ENCODE measurements at places on chromosomes 4 and X.

GRCh38 chr4:159549098-159549518 lies 446.2 kb downstream of the RAPGEF2 start:
- DNase-seq = no peak

DNA sequence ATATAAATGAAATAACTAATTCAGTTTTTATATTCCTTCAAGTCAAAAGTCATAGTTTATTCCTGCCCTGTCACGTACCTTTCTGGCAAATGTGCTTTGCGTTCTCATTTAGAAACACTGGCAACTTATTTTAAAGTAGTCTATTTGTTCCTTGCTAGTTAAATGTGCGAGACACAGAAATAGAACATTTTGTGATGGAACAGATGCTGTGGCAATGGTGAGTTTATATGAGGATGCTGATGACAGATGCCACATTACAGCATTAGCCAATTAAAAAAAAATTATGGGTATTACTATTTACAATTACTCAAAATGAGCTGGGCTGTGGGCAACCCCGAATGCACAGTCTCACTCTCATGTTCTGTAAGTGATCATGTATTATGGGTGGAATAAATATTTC lies 26.1 kb upstream of the EPHA5 start:
- DNase-seq = no peak

- peak; percentile 63 for DNase-seq
Measured at GRCh38 chr4:167021545-167022155, 212.6 kb downstream of the SPOCK3 start.

DNA sequence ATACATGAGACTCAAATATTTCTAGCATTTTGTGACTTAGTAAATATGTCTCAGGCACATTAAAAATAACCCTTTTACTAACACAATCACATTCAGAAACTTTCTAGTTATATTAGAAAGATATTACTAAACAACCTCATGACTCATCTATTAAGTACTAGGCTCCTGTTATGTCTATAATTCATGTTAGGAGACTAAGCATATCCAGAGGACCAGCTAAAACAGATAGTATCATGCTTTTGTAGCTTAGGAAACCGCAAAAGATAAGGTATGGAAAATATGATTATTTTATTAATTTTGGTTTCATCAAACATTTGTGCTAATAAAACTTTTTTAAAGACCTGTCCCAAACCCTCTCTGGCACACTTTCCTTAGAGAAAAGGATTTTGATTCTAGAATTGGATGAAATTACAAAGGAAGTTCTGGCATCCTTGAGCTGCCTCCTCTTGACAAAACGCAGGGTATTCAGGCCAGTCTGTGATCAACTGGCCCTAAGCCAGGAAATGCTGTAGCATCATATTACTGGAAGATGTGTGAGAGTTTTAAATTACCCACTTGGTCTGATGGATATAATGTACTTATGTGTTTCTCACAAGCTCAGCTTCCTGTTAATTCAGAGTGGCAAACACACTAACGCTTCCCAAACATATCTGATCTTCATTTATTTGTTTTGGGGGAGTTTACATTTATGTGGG lies 60.4 kb downstream of the NRK start:
- DNase-seq = no peak

DNA sequence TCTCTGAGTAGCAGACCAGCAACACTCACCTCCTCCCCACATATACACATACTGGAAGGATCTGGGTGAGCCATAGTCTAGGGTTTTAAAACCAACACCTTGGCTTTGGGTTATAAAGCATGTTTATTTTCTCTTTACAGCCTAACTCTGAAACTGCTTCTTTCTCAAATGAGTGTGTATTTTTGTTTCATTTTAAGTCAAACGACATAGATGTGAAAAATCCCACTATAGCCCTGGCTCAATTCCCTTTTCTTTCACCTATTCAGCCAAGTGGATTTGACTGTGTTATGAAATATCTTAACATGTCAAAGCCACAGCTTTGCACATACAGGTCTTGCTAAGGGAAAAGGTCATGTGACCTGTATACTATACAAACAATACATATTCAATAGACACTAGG lies 13.8 kb downstream of the NEXMIF start:
- DNase-seq = no peak

GRCh38 chrX:132837967-132838366 lies 120.5 kb downstream of the HS6ST2 start:
- no peak for DNase-seq

- DNase-seq = no peak
Measured at GRCh38 chr4:1246111-1246881, 2.6 kb downstream of the CTBP1 start.

DNA sequence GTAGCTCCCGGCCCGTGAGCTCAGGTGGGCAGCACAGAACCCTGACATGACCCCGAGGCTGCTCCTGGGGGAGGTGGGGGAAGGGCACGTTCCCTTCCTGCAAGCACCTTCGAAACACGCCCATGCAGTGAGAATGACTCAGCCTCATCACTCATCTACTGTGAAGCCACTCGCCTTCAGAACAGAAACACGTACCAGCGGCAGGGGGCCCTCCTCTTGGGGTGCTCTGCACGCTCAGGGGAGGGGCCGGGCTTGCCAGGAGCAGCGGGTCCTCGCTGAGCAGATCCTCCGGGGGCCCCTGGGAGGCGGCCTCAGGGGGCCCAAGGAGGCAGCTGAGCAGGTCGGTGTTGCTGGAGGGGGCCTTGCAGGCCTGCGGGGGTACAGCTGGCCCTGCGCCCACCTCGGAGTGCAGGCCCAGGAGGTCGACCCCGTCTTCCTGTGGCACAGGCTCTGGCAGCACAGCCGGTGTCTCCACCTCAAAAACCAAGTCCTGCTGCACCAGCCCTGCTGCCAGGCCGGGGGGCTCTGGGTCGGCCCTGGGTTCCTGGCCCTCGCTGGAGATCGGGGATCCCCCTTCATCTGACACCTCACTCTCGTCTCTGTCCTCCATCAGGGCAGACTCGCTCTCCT lies 40.9 kb upstream of the CPLX1 start:
- peak; percentile 25 for DNase-seq

GRCh38 chr4:37964734-37965457 lies 4.7 kb downstream of the PTTG2 start:
- DNase-seq = no peak

DNA sequence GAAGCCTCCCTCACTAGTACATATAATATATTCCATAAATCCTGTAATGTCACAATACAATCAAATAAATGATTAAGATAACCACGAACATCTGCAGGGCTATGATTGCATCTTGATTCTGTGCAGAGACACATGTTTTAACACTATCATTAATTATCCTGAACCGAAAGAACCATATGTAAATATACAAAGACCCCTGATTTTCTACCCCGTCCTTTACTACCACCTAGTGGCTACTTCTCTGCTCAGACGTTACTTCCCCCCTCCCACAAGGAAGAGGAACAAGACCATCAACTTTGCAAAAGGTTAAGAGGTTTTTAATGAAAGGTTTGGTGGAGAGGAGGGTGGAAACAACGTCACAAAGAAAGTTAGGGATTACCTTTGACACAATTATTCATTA lies 134.0 kb downstream of the COL4A6 start:
- peak; percentile 5 for DNase-seq

DNA sequence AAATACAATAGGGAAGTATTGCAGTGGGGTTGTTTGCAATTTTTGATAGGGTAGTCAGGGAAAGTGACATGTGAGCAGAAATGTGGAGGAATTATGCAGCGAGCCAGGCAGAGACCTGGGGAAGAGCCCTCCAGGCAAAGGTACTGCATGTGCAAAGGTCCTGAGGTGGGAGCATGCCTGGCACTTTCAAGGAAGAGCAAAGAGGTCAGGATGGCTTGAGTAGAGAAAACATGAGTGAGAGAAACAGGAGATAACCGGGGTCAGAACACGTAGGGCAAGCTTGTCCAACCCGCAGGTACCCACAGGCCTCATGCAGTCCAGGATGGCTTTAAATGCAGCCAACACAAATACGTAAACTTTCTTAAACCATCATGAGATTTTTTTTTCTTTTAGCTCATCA lies 71.0 kb downstream of the COQ2 start:
- DNase-seq = no peak

- DNase-seq = no peak
Measured at GRCh38 chr4:102843938-102844337, 16.6 kb upstream of the UBE2D3 start.

GRCh38 chr4:138865765-138866164 lies 149.8 kb upstream of the NOCT start:
- DNase-seq = no peak

All from RKO (cell line).